Forelimb muscle (tissue), 1 donor: ENCODE measurements at places on chromosomes 4 and X.

GRCh38 chr4:161148051-161148450, 1015.7 kb downstream of the FSTL5 start:
- DNase-seq = no peak

GRCh38 chr4:110753466-110753865, 130.6 kb upstream of the PITX2 start:
- no peak for DNase-seq

DNA sequence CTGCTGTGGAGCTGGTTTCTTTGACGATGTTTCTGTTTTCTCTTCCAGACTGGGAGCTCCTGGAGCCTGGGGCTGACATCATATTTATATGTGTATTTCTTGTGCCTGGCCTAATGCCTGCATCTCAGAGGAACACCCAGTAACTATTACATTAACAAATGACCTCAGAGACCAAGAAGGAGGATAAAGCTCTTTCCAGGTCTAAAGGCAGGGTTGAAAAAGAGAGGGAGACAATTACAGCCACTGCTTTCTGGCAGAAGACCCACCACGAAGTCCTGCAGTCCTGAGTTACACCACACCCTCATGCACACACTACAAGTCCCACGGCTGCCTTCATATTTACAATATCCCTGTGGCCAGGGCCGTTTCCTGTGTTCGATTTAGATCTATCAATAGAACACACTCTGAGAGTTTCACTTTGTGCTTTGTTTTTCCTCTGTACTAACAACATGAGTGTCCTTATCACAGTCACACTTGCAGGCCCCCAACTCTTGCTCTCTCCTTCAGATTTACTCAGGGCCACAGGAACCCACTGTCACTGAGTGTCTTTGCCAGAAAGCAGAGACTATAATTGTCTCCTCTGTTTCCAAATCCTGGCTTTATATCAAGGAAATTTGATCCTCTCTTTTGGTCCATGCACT, 535.5 kb downstream of the MID1IP1 start:
- DNase-seq = peak; percentile 71

DNA sequence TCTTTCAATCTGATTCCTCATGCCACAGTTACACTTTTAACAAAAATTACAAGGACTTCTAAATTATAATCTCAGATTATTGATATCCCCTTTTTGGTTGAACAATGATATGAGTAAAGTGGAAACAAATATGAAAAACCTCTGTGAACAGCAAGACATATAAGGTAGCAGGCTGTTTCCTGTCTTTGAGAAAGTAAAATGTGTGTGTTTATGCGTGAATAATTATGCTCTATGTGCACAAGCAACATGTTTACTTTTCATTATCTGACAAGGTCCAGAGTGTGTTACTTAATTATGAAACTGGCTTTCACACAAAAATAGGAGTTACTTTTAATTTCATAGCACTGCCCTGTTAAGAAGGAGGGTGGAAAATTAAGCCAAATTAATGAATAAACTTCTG, 43.1 kb downstream of the DDIT4L start:
- DNase-seq = no peak

DNA sequence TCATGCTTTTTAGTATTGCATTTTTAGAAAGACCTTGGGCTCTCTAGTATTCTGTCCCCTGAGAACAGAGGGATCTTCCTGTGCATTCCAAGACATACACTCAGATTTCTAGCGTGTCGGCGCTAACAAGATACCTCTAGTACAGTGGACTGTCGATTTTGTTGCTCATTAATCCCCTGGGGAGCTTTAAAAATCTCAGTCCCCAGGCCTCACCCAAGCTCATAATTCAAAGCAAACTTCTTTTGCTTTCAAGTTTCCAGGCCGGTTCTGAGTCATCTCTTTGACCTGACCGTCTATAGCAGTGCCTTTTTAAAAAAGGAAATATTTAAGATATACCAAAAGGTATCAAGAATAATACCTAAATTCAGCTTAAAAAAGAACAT, 137.0 kb downstream of the AMMECR1 start:
- DNase-seq = no peak

GRCh38 chr4:124334119-124334518, 378.4 kb downstream of the ANKRD50 start:
- peak; percentile 58 for DNase-seq

DNA sequence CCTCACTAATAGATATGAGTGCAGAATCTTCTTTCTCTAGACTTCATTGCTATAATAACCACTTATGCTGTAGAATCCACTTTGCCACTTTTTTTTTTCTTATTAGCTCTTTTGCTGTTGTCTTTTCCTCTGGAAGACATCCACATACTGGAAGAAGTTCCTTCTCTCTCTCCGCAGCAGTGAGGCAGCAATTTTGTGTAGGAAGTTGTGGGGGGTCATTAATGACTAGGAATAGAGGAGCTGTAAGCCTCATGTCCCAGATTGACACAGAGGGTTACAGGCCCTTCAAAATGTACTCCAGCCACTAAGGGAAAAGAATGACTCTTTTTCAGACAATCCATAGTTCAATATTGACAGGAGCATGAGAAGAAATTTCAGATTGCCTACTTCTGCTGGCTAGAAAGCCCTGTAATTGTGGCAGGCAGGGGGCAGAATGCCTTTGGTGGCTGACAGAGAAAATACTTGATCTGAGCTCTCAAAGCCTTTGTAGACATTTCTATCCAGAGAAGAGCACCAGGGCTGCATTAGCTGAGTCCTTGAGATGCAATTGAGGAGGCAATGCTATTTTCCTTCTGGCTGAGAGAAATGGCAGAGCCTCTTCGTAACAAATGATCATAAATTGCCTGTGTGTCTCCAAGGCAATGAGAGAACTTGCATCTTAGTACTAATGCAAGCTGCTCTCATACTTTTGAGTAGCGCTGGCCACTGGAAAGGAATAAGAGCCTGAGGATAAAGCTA, 856.2 kb downstream of the STIM2 start:
- DNase-seq = no peak

GRCh38 chr4:152340818-152341217, 195.1 kb downstream of the FBXW7 start:
- DNase-seq = no peak

- no peak for DNase-seq
These were observed 5.9 kb upstream of the TBC1D1 start for GRCh38 chr4:37884855-37885487.

GRCh38 chr4:89725268-89725667, 111.7 kb downstream of the SNCA start:
- DNase-seq = no peak

DNA sequence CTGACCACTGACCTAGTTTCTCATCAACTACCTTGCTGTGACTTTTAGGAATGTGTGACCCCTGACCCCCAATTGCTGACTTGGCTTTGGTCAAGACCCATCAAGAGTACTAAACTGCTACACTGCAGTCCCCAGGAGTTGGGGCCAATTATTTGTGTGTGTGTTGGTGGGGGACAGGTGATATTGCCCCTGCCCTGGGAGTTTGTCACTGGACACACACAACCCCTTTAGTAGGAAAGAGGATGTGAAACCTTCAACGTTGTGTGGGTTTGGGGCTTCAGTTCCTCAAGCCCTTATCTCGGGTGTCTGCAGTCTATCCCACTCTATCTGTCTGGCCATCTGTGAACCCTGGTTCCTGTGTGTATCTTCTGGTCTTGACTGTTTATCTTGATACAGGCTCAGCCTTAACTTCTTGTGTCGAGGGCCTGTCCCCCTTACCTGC, 6.5 kb downstream of the SASH3 start:
- DNase-seq = no peak
